ENCODE measurements at places on chromosomes 6 and 20. TPM values are rescaled to one million over a fixed set of nuclear protein-coding genes. Genes with fewer than 3 reads are reported as not detected.

DNA sequence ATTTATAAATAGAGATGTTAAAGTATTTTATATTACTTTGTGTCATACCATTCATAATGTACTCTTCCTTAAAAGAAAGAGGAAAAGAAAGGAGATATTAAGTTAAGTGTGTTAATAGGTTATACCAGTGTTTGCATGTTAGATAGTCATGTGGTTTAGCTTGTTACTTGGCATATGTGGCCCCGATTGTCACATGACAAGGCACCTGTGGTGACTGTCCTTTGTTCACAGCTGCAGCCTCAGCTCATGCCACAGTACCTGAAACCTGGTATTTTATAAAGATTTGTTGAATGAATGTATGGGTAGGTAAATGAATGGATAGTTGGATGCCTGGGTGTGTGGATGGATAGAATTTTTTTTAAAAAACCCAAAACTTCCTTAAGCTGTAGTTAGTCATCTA lies 306.1 kb upstream of the FLRT3 start:
- no peak for DNase-seq

DNA sequence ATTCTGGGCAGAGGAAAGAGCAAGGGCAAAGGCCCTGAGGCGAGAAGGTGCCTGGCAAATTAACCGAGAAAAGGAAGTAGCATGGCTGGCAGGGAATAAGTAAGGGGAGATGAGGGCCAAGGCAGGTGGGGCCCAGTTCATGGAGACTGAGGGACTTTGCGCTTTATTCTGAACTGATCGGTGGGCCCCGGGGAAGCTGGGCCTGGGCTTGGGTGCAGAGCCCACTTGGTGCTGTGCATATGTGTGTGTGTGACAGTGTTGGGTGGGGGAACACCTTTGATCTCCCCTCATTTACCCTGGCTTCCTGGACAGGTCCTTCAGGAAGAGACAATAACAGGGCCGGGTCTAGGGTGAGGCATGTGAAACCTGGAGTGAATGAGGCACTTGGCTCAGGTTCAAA lies 2.9 kb upstream of the MDFI start:
- DNase-seq: no peak

DNA sequence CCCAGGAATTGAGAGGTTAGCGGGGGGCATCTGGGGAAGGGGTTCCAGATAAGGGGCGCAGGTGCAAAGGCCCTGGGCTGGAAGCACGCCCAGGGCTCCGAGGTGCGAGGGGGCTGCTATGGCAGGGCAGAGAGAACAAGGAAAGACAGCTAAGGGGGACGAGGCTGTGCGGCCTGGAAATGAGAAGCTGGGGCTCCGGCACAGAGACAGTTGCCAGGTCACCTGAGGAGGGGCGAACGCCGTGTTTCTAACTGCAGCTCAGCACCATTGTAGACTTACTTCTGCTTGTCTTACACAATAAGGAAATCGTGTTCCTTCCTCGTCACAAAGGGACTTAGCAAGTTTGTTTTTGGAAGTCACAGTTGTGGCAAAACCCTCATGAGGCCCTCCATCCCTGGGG lies 68.9 kb upstream of the TBXT start:
- DNase-seq: no peak

DNA sequence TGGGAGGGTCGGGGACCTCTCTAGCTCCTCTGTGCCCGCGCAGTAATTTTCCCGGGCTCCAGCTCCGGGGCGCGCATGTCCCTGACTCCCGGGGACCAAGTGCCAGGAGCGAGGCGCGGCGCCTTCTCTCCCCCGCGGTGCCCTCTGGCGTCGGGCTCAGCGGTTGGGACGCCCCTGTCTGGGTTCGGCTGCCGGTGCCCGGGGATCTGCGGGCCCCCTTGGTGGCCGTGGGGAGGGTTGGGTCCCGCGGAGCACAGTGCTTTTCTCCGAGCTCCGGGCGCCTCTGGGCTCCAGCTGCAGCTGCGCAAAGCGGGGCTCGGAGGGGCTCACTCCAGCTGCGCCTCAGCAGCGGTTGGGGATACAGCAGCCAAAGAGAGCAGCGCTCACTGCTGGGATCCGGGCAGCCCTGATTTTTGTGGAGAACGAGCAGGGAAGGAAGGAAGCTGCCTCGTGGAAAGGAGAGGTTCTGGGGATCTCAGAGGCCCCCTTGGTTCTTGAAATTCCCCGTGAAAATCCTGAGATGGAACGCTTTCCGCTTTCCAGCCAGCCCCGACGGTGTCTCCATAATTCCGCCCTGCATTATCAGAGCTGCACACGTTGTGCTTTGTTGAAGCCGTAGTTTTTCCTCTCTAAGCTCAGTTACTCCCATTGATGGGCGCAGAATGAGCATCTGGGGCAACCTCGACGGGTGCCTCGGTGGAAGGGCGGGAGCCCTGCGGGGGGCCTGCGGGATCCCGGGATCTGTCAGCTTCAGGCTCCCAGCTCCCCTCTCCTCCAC lies 861 bp downstream of the PPP1R14C start:
- DNase-seq: no peak

DNA sequence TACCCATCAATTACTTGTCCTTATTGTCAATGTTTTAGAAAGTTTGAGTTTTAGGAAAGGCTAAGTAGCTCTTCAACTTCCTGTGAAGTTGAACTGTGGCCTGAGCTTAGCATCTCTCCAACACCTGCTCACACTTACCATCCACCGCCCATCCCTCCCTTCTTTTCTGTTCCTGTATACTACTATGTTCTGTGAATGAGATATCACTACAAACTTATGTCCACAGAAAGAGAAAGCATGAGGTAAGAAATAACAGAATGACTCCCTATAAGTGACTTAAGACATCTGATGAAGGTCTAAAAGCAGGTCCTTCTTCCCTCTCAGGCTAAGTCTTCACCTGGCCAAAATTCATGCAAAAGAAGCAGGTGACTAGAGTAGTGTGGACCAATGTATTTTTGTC lies 246.3 kb upstream of the PREP start:
- no peak for DNase-seq

GRCh38 chr20:38579921-38580320 lies 1.1 kb upstream of the ADIG start:
- DNase-seq: no peak

DNA sequence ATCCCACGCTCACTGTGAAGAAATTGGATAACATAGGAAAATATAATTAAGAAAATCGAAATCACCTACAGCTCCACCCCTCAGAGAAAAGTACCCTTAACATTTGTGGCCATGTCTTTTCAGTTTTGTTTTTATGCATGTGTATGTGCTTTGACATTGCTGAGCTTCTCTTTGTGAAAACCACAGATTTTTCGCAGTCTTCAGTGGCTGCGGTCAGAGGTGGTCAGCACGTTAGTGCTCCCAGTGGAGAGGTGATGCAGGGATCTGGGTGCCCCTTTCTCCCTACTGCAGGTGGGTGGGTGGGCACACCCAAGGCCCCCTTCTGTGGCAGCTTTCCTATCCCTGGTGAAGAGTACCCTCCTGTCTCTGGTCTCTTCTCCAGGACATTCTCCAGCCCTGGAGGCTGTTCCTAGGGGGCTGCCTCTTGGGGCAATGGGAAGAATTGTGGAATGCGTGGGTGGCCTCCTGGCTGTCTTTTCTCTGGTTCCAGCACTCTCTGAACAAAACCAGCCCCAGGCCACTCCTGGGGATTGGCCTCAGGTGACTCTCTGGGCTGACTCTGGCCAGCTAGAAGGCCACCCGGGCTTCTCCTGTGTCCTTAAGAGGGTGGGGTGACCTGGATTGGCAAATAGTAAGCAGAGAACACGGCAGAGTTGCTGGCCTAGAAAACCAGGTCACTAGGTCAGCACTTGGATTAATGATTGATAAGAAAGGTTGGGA lies 49.8 kb upstream of the FANCE start:
- no peak for DNase-seq

FOXF2 gene
- not detected for total RNA-seq

EFCAB8 gene
- total RNA-seq: 2.0 TPM

CLPSL2 gene
- total RNA-seq: not detected

Data from naive thymus-derived CD4-positive, alpha-beta T cell (primary cell).